ENCODE measurements at places on chromosomes 3 and 15. TPM values are rescaled to one million over a fixed set of nuclear protein-coding genes. Genes with fewer than 3 reads are reported as not detected.

RNF7 gene
- total RNA-seq, result 57.0 TPM

GRCh38 chr3:142946861-142947260 lies 16.6 kb downstream of the PAQR9 start:
- H3K4me1 ChIP-seq, result no peaks in the 10 kb centered on the region
- H3K27me3 ChIP-seq, result no peaks in the 10 kb centered on the region
- no peak overlapping the region for H3K27ac ChIP-seq
- no peaks in the 10 kb centered on the region for H3K36me3 ChIP-seq

SLC6A1 gene
- 2.0 TPM for total RNA-seq

- no peaks in the 10 kb centered on the region for H3K4me1 ChIP-seq
- H3K36me3 ChIP-seq, result no peaks in the 10 kb centered on the region
- no peak overlapping the region for H3K4me3 ChIP-seq
- no peak overlapping the region for H3K27ac ChIP-seq
Measured at GRCh38 chr3:60086811-60087210, 1037.0 kb upstream of the CFAP20DC start.

GRCh38 chr3:108091498-108092250 lies 843 bp upstream of the CD47 start:
- DNase-seq, result no peak
- H3K4me1 ChIP-seq, result peaks cover 33% of the 10 kb centered on the region
- H3K36me3 ChIP-seq, result no peaks in the 10 kb centered on the region
- peak overlapping the region; percentile 95 for H3K27ac ChIP-seq
- H3K27me3 ChIP-seq, result no peaks in the 10 kb centered on the region

- H3K27me3 ChIP-seq, result no peaks in the 10 kb centered on the region
- H3K4me3 ChIP-seq, result no peak overlapping the region
- H3K36me3 ChIP-seq, result no peaks in the 10 kb centered on the region
Measured at GRCh38 chr3:123751433-123751832, 132.7 kb downstream of the MYLK start.

CD96 gene
- 13.5 TPM for total RNA-seq

DNA sequence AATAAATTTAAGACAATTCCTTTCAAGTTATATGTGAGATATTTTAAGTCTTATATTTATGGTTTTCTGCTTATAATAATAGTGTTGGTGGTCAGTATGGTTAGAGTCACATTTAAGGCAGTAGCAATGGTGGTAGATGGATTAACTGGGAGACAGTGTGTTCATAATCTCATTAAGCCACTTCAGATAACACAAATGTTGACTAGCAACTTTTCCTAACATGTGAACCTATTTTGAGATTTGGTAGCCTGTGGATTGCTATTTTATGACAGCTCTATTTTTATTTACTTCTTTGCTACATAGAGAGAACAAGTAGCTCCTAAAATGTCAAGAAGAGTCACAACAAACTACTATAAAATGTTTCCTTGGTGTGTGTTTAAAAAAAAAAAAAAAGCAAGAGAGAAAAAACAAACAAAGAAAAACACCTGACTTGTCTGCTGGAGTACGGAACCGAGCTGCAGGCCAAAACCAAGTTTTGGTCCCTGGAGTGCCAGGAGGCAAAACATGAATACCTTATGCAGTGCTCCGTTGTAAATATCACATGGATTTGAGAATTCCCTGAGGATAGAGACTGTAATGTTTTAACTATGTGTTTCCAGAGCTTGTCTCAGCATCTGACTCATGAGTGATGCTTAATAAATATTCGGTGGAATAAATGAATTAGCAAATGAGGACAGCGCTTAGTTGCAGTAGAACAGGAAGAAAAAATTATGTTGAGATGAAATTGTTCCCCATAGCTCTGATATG lies 457.1 kb upstream of the ROBO2 start:
- H3K4me1 ChIP-seq, result no peaks in the 10 kb centered on the region
- no peaks in the 10 kb centered on the region for H3K36me3 ChIP-seq
- no peak for DNase-seq
- H3K27me3 ChIP-seq, result no peaks in the 10 kb centered on the region
- no peak overlapping the region for H3K4me3 ChIP-seq

GOLGA8G gene
- not detected for total RNA-seq

- no peak overlapping the region for H3K4me3 ChIP-seq
- no peaks in the 10 kb centered on the region for H3K27me3 ChIP-seq
- no peak for DNase-seq
- no peaks in the 10 kb centered on the region for H3K36me3 ChIP-seq
Measured at GRCh38 chr3:120471643-120472042, 20.9 kb upstream of the FSTL1 start.

- H3K4me3 ChIP-seq, result no peak overlapping the region
- H3K4me1 ChIP-seq, result peaks cover 37% of the 10 kb centered on the region
- no peaks in the 10 kb centered on the region for H3K27me3 ChIP-seq
- peak; percentile 78 for DNase-seq
Measured at GRCh38 chr3:195212749-195213375, 58.1 kb downstream of the XXYLT1 start.

DNASE1L3 gene
- total RNA-seq, result 13.3 TPM

- no peak for DNase-seq
- H3K27me3 ChIP-seq, result no peaks in the 10 kb centered on the region
- no peak overlapping the region for H3K4me3 ChIP-seq
Measured at GRCh38 chr15:51226576-51227210, 111.7 kb downstream of the CYP19A1 start.

PCLAF gene
- total RNA-seq, result 8.1 TPM

- no peaks in the 10 kb centered on the region for H3K36me3 ChIP-seq
- peak overlapping the region; percentile 54 for H3K4me3 ChIP-seq
- H3K27ac ChIP-seq, result peak overlapping the region; percentile 93
- H3K4me1 ChIP-seq, result peaks cover 40% of the 10 kb centered on the region
Measured at GRCh38 chr15:84633311-84634227, 20.5 kb downstream of the WDR73 start.

C2CD4A gene
- total RNA-seq, result not detected

DNA sequence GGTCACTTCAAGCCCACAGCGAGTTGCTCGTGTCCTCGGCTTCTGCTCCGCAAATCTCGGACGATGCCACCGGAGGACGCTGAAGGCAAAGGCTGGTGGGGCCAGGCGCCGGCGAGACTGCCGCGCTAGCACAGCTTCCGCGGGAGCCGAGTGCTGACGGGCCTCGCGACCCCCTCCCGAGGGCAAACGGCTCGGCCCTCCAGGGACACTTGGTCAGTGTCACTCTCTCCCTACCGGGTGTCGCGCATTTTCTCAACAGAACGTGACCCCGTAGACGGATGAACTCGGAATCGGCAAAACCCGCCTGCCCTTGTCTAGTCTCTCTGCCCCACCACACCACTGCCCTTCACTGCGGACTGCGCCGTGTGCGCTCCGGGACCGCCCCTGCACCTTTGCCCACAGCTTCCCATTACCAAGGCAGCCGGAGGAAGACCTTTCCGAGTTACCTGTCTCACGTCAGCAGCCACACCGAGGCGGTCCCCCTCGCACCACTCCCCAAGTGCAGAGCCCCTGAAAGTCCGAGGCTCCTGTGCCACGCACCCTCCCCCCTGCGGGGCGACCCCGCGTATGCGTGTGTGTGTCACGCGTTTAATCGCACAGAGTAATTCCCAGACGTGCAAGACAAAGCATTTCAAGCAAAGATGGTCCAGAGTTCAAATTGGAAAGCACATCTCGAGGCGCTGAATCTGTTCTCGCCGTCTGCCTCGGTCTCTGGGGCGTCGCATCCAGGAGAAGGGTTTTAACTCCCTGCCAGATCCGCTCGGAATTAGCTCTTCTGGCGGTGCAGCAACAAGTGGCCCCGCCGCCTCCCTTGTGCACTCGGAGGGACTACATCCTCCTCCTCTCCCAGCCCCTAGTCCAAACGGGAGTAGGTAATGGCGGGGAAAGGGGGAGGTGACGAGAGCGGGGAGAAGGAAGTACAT lies 245.0 kb upstream of the TOPAZ1 start:
- peaks cover 43% of the 10 kb centered on the region for H3K4me1 ChIP-seq
- H3K36me3 ChIP-seq, result no peaks in the 10 kb centered on the region
- DNase-seq, result no peak
- peak overlapping the region; percentile 9 for H3K4me3 ChIP-seq
- H3K27ac ChIP-seq, result no peak overlapping the region
- no peaks in the 10 kb centered on the region for H3K27me3 ChIP-seq

DNA sequence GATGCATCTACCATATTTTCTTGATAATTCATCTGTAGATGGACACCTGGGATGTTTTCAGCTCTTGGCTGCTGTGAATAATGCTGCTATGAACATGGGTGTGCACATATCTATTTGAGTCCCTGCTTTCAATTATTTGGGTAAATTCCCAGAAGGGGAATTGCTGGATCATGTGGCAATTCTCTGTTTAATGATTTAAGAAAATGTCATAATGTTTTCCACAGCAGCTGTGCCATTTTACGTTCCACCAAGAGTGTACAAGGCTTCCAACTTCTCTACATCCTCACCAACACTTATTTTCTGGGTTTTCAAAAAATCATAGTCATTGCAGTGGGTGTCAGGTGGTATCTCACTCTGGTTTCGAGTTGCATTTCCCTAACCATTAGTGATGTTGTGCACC lies 64.4 kb downstream of the NSMCE3 start:
- DNase-seq, result no peak
- H3K27me3 ChIP-seq, result no peaks in the 10 kb centered on the region
- H3K4me1 ChIP-seq, result no peaks in the 10 kb centered on the region
- H3K36me3 ChIP-seq, result no peaks in the 10 kb centered on the region
- no peak overlapping the region for H3K4me3 ChIP-seq

PDCD10 gene
- 71.7 TPM for total RNA-seq

GRCh38 chr3:47347217-47347801 lies 33.5 kb upstream of the PTPN23 start:
- no peaks in the 10 kb centered on the region for H3K27me3 ChIP-seq
- H3K36me3 ChIP-seq, result no peaks in the 10 kb centered on the region
- H3K27ac ChIP-seq, result no peak overlapping the region
- no peak for DNase-seq

GRCh38 chr3:112979244-112979832 lies 4.4 kb upstream of the CD200R1 start:
- H3K4me1 ChIP-seq, result no peaks in the 10 kb centered on the region
- DNase-seq, result no peak
- H3K4me3 ChIP-seq, result no peak overlapping the region
- no peak overlapping the region for H3K27ac ChIP-seq
- H3K27me3 ChIP-seq, result no peaks in the 10 kb centered on the region

DNA sequence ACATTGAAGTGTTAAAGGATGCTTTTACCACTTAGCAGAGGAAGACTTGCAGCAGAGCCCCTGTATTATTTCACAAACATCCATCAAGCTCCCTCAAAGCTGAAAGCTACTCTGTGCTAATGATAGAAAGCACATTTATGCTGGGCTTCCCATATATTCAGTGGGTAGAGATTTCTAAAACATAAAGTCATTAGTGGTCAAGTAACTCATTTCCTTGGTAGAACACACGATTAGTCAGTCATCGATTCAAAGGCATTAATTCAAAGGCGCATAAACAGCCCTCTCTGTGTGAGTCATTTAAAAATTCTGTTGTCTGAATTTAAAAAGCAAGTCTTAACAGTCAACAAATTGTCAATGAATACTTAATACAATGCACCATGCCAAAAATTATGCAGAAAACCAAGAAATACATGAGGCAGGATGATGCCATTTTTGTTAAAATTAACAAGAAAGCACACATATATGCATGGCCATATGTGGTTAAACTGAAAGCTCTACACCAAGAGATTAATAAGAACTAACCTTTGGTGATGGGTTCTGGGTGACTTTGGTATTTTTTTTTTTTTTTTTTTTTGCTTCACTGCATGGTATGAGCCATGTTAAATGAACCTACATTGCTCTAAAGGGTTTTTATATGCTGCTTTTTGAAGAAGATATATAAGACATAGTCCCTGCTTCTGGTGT lies 61.7 kb downstream of the LDHAL6B start:
- no peaks in the 10 kb centered on the region for H3K36me3 ChIP-seq
- peaks cover 6% of the 10 kb centered on the region for H3K4me1 ChIP-seq
- H3K27me3 ChIP-seq, result no peaks in the 10 kb centered on the region
- no peak for DNase-seq
- no peak overlapping the region for H3K4me3 ChIP-seq

AGBL1 gene
- not detected for total RNA-seq

DNA sequence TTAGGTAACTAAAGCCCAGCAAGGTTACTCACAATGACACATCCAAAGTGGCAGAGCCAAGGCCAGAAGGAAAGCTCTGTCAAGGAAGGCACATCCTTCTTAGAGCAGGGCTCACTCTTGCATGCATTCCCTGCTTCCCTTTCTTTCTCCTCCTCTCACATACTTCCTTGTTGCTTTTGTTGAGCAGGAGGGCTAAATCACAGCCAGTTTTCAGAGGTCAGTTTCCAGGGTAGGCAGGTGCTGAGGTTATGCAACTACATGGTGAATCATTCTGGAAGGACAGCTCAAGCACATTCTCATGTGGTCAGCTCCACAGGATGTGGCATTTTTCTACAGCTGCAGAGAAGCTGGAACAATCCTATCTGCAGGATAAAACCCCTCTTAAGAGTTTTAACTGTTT lies 275.6 kb downstream of the ZNF621 start:
- H3K36me3 ChIP-seq, result no peaks in the 10 kb centered on the region
- H3K27ac ChIP-seq, result no peak overlapping the region
- H3K4me1 ChIP-seq, result no peaks in the 10 kb centered on the region
- DNase-seq, result no peak
- no peaks in the 10 kb centered on the region for H3K27me3 ChIP-seq
- H3K4me3 ChIP-seq, result no peak overlapping the region

TTLL13 gene
- total RNA-seq, result not detected

DNA sequence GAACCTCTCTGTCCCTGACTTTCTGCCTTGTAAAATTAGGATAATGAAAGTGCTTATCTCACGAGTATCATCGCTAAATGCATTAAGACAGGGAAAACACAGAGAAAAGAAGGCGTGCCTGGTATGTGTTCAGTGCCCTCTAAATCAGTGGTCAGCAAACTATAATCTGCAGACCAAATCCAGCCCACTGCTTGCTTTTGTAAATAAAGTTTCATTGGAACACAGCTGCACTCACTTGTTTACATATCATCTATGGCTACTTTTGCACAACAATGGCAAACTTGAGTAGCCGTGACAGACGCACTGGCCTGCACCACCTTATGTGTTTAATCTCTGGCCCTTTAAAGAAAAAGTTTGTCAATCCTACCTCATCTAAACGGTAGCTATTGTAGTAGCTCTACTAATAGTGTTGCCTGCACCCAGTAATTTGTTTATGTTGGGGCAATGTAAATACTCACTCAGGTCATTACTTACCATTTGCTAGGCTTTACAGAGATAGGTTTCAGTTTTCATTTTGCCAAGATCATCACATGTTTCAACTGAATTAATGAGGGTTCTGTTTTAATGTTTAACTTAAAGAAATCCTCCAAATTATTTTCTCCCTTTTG lies 229.4 kb downstream of the FEZF2 start:
- H3K36me3 ChIP-seq, result no peaks in the 10 kb centered on the region
- H3K27ac ChIP-seq, result no peak overlapping the region
- H3K4me1 ChIP-seq, result no peaks in the 10 kb centered on the region
- no peak overlapping the region for H3K4me3 ChIP-seq

DNA sequence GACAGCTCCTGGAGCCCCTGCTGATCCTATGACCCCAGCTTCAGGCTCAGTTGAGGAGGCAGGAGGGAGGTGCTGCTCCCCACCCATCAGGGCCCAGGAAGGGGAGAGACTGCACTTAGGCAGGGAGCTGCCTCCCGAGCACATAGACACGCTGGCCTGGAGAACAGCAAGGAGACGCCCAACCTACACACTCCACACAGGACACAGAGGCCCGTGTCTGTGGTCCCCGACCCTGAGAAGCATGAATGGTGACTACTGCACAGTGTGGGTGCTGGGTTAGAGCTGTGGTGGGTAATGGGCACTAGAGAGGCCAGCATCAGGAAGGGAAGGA lies 1.1 kb upstream of the HHATL start:
- H3K4me1 ChIP-seq, result no peaks in the 10 kb centered on the region
- no peak overlapping the region for H3K4me3 ChIP-seq
- DNase-seq, result no peak

IL17RD gene
- 17.2 TPM for total RNA-seq

SYNPR gene
- total RNA-seq, result not detected

EFHB gene
- 0.49 TPM for total RNA-seq

CD200R1 gene
- 0.49 TPM for total RNA-seq
